HFF-Myc (cell line): ENCODE measurements at places on chromosomes 5 and 9.

DNA sequence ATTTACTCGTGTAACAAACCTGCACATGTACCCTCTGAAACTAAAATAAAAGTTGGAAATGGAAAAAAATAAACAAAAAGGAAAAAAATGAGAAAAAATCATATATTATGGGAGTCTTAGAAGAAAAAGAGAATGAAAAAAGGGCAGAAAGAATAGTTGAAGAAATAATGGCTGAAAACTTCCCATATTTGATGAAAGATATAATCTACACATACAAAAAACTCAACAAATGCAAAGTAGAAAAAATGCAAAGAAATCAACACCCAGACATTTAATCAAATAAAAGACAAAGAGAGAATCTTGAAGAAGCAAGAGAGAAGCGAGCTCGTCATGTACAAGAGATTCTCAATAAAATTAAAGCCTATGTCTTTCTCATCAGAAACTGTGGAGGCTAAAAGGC, 73.8 kb downstream of the SLC25A46 start:
- DNase-seq, result no peak

DNA sequence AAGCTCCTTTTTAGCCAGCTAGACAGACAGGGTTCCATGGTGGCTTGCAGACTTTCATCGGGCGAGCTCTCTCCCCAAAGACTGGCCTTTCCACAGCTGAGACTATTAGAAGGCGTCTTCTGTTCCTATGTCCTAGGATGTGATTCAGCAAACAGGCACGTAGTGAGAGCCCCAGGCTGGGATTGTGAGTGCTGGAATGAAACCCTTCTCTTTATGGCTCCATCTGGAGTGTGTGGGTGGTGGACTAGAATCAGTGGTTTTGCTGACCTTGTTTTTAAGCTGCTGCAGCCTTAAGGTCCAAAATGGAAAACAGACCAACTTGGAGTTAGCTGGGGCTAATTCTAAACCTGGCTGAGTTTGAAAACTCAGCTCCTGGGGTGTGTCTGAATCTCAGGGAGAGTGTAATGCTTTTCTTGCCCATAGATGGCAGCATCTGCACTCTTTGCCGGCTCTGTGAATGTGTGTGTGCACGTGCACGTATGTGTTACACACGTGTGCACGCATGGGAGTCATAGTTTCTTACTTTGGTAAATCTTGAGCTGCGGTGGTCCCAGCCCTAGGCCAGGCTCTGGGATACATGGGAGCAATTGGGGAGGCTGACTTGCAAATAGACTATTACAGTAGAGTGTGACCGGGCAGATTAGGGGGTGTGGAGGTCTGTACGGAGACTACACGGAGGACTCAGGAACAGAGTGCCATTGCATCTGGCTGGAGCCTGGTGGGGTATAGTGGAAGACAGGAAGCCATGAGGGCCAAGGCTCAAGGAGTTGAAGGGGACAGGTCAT, 10.7 kb downstream of the GSN start:
- peak; percentile 99 for DNase-seq

- peak; percentile 73 for DNase-seq
These were observed 5.9 kb upstream of the ACO1 start for GRCh38 chr9:32378496-32378895.

- no peak for DNase-seq
These were observed 302.4 kb upstream of the PANK3 start for GRCh38 chr5:168881427-168882149.

DNA sequence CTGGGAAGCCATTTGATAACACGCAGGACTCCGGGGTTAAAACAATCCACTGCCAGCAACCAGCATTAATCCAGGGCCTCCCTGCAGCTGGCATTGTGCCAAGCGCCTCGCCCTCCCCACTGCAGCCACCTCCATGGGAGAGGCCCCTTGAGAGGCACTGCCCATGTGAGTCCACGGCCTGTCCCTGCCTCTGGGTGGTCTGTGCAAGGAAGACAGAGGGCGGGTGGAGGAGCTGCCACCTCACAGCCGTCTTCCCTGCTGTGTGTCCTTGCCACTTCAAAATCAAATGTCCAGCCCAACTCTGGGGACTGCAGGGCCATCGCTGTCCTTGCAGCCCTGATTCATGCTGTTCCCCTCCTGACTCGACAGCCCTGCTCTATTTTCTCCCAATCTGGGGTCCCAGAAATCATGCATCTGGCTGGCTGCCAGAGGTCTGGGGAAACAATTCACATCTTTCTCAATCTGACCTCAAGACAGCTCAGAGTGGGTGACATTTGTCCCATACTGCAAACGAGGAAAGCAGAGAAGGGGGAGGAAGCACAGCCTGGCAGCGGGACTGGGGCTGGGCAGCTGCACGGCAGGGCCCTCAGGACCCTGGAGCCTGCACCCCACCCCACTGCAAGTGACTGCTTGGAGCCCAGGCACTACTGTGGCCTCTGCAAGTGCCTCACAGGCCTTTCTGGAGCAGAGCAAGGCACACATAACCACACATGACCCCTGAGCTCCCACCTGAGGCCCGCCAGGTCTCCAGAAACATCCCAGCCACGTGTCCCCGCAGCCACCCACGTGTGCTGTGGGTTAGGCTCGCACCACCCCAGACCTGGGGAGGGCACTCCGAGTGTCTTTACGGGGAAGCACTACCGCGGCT, 15.7 kb downstream of the BRD3OS start:
- no peak for DNase-seq

DNA sequence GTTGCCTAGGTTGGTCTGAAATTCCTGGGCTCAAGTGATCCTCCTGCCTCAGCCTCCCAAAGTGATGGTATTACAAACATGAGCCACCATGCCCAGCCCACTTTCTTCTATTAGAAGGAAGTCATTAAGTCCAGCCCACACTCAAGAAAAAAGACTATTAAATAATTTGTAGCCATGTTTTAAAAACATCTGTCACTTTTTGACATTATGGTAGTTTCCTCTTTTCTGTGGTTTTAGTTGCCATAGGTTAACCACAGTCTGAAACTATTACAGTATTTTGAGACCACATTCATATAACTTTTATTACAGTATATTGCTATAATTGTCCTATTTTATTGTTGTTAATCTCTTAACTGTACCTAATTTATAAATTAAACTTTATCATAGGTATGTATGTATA, 31.9 kb upstream of the C5orf24 start:
- no peak for DNase-seq

- DNase-seq, result no peak
These were observed 4.2 kb downstream of the SCGB3A2 start for GRCh38 chr5:147882586-147883313.

GRCh38 chr5:131976414-131977211, 31.1 kb upstream of the MEIKIN start:
- DNase-seq, result no peak

- DNase-seq, result no peak
These were observed 25.0 kb downstream of the HMCN2 start for GRCh38 chr9:130290291-130291181.

GRCh38 chr5:91957666-91958065, 574.5 kb upstream of the ARRDC3 start:
- DNase-seq, result no peak

DNA sequence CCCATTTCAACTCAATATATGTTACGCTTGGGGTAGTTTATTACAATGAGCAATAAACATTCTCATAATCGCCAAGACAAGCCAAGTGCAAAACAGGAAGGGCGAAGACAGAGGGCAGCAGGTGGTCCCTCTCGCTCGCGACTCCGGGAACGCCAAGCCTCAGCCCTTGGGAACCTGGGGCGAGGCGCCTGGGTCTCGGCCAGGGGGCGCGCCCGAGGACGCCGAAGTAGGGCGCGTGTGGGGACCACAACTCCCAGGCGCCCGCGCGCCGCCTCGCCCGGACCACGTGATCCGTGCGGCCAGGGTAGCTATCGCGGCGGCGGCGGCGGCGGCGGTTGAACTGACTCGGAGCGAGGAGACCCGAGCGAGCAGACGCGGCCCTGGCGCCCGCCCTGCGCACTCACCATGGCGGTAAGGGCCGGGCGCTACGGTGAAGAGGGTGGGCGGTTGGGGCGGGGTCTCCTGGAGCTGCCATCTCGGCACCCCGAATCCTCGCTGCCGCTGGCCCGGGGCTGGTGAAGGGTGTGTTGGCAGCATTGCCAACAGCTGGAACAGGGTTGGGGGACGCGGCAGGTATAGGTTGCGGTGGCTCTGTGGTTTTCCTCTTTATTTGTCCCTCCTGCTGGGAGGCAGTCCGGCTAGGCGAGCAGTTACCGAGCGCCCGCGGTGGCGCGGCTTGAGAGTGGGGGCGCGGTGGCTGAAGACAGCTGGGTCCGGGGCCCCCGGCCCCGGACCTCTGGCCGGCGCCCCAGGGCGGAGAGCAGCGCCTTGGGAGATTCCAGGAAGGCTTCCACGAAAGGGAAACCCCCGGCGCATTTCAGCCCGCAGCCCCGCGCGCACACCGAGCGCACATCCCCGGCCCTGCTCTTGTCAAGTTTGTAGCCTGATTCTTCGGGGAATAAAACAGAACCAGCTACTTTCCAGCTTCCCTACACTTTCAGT, at the start of gene SLC31A2:
Gene SLC31A2 (plus strand): TSS at position 338 of the 942 bp plus-strand sequence. CDS start 68 bp downstream, at position 406.
- DNase-seq, result peak; percentile 19

- DNase-seq, result no peak
These were observed 539.5 kb downstream of the EBF1 start for GRCh38 chr5:158560170-158560569.

GRCh38 chr5:25500635-25501034, 855.9 kb upstream of the CDH10 start:
- DNase-seq, result no peak

GRCh38 chr9:68595868-68596267, 55.2 kb upstream of the TMEM252 start:
- DNase-seq, result no peak

DNA sequence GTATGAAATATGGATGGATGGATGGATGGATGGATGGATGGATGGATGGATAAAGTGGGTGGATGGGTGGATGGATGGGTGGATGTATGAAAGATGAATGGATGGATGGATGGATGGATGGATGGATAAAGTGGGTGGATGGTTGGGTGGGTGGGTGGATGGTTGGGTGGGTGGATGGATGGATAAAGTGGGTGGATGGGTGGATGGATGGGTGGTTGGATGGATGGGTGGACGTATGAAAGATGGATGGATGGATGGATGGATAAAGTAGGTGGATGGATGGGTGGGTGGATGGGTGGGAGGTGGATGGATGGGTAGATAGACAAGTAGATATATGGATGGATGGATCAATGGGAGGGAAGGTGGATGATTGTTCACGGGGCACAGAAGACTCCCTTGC, 19.0 kb downstream of the UNC5A start:
- DNase-seq, result no peak

DNA sequence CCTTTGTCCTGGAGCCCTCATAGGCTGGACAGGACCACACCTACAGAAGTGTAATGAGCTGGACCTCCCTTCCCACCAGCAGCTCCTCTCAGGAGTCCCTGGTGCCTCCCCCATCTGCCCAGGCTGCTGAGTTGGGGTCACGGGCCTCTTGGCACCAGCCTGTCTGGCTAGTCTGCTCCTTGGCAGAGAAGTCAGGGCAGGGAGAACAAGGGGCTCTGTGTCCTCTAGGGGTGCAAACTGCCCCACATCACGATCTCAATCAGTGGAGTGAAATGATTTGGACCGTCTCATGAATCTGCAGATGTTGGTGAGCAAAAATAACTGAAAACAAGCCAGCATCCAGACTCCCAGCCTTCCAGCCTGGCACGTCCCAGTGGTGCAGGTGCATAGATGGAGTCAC, 14.9 kb upstream of the GFPT2 start:
- DNase-seq, result no peak

- no peak for DNase-seq
These were observed 67.6 kb upstream of the RANBP3L start for GRCh38 chr5:36369219-36369690.

GRCh38 chr5:127294829-127295228, 4.2 kb downstream of the MEGF10 start:
- DNase-seq, result no peak

DNA sequence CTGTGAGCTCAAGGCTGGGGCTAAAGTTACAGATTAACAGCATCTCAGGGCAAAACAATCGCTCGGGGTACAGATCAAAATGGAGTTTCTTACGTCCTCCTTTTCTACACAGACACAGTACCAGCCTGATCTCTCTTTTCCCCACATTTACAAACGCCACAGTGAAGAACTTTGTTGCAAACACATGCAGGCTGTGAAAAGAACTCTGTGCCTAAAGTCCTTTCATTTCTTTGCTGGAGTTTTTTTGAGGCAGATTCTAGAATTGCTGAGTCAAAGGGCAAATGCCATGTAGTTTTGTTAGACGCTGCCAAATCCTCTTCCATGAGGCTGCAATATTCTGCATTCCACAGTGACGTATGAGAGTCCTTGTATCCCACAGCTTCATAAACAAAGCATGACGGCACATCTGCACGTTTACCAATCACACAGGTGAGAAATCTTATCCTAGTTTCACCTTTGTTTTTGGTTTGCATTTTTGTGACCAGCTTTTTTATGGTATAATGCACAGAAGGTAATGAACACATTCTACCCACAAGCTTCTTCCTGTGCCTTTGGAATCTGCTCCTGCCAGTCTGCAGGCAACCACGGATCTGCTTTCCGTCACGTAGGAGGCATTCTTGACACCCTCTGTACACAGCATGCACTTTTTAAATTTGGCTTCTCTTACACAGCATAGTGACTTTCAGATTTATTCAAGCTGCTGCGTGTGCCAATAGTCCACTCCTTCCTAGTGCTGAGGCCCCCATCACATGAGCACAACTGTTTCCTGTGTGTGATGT, 44.6 kb upstream of the LPCAT1 start:
- DNase-seq, result peak; percentile 72

DNA sequence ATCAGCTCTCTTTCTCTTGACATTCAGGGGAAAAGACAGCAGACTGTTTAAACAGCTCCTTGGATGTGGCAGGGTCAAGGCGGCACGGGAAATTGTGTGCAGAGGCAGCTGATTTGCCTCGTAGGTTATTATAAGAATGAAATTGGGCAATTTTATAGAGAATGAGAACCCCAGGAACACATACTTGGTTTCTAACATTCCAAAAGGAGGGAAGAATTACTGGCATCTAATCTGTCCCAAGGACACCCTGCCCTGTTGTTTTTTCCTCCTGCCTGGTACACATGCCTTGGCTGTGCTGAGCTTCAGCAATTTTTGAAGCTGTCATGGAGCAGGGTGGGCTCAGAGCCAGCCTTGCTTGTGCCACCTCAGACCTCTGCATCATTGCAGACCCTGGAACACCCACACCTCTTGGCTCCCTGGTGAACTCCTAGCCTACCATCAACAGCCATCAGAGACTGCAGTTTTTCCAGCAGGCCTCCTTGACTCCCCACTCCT, 143.6 kb downstream of the BOD1 start:
- DNase-seq, result no peak

DNA sequence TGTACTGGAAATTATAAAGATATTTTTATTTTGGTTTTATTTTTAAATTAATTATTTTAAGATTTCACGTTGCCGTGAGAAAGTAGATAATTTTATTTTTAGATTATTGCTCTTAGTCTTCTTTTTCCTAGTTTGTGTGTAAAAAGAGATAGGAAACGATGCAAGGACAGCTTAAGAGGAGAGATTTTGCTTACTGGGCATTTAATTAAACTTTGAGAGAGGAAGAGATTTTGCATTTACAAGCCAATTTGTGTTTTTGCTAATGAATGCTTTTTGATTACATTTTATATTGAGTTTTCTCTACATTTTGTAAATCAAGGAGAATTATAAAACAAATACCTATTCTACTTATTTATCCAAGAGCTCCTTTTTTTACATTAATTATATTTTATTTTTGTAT, 64.0 kb downstream of the ARHGEF28 start:
- DNase-seq, result no peak
